GM20000 (cell line): ENCODE measurements at places on chromosomes 7 and 10.

DNA sequence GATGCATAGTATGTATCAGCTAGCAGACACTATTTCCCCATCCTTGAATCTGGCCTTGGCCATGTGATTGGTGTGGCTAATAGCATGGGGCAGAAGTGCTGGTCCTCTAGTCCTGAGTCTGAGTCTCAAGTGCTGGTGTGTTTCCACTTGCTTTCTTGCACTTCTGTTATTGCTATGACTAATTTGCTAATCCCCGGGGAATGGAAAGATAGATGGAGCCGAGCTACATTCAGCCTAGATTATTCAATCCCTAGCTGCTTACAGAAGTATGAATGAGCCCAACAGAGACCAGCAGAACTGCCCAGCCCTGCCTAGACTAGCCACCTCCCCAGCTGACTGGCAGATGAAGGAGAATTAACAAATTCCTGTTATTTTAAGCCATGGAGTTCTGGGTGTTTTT, 53.2 kb upstream of the SYPL1 start:
- DNase-seq: no peak

DNA sequence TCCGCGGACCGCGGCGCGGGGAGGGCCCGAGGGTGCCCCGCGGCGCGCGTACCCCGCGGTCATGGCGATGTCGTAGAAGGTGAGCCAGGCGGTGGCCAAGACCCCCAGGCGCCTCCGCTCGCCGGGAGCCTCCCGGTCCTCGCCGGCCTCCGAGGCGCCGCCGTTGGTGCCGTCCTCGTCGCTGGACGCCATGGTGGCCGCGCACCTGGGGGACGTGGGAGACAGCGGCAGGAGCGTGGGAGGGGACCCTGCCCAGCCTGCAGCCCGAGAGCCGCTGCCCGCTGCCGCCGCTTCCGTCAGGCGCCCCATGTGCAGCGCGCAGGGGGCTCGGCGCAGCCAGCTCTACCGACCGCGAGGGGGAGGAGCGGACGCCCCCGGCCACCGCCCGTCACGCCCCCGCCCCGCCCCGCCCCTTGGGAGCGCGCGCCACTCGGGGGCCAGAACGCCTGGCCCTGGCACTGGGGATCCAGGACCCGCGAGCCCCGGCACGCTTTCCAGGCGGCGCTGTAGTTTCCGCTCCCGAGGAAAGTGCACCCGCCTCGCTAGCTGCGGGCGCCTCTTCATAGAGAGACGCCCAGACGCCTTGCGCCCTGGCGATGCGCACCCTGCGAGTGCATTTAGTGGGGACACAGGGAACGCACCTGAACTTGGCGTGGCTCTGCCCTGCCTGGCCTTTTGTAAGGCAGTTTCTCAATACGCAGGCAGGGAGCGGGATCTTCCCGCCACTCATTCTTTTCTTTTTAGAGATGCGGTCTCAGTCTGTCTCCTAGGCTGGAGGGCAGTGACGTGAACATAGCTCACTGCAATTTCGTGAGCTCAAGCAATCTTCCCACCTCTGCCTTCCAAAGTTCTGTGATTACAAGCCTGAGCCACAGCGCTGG, at the start of gene HACD1:
Gene HACD1 (minus strand): TSS at position 344 of the 881 bp plus-strand sequence. CDS start 35 bp downstream, at position 309.
- DNase-seq: peak; percentile 81

GRCh38 chr7:2435146-2435545, 31.7 kb downstream of the CHST12 start:
- DNase-seq: no peak

DNA sequence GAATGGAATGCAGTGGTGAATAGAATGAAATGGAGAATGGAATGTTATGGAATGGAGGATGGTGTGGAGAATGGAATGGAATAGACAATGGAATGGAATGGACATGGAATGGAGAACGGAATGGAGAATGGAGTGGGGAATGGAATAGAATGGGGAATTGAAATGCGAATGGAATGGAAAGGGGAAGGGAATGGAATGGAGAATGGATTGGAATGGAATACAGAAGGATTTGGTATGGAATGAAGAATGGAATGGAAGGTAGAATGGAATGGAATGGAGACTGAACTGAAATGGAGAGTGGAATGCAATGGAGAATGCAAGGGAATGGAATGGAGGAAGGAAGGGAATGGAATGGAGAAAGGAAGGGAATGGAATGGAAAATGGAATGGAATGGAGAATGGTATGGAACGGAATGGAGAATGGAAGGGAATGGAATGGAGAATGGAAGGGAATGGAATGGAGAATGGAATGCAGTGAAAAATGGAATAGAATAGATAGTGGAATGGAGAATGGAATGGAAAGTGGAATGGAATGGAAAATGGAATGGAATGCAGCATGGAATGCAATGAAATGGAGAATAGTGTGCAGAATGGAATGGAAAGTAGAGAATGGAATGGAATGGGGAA, 94.8 kb downstream of the NSUN6 start:
- DNase-seq: no peak

GRCh38 chr7:48074204-48074654, 14.8 kb upstream of the UPP1 start:
- DNase-seq: no peak

DNA sequence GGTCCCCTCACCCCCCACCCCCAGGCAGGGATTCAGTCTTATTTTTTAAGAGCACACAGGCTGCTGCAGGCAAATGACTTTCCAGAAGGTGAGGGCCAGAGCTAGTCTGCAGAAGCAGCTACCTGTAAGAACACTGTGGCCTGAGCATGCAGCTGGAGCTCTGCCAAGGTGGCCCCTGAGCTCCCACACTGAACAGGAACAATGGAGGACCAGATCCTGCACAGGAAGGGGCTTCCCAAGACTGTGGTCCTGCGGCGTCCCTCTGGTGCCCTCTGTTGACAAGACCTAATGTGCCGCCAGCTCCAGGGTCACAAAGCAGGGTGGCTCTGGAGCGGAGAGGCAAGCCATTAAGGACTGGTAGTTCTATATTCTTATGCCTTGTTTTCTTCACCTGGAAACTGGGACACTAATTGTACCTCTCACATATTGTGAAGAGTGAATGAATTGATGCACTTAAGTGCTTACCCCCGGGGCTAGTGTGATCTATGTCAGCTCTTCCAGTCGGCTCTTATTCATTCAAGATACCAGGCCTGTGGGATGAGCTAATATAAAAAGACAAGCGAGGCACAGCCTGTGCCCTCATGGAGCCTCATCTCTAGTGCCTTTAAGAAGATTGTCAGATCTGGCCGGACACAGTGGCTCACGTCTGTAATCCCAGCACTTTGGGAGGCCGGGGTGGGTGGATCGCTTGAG, 8.0 kb upstream of the BEND7 start:
- peak; percentile 66 for DNase-seq

- DNase-seq: peak; percentile 15
Observed at GRCh38 chr7:87933605-87933952, 472 bp upstream of the ADAM22 start.

DNA sequence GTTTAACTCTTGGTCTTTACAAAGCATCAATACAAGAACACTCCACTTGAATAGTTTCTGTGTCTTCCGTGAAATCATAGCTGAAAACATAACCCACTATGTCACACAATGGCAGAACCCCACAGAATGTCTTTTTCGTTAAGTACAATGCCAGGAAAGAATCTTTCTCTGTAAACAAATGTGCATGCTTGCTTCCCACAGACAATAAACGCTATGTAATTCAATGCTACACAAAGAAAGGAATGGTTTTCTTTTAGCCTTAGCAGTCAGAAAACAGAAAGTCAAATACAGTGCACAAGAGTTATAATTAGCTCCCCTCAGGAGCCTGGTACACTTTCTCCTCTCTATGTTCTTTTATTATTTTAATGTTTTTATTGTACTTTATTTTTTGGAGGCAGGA, 186.1 kb downstream of the SRPK2 start:
- DNase-seq: no peak

- DNase-seq: no peak
Observed at GRCh38 chr10:46223064-46223480, 63.7 kb upstream of the ANTXRL start.

DNA sequence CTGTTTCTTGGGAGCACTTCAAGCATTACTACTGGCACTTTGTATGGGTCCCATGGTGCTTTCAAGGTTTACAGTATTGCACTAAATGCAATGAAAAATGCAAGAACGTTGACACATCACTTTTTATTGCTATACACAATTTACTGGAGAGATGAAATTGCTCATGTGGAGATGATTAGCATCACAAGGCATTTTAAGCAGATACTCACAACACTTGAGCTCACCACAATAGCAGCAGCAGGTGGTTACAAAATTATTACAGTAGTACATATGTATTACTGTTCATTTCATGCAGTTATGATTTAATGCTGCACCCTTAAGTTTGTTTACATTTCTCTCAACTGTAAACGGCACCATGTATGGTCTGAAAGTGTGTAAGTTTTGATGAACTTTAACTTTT, 537.7 kb downstream of the GRM8 start:
- DNase-seq: no peak

GRCh38 chr10:12774204-12774894, 227.2 kb downstream of the CCDC3 start:
- no peak for DNase-seq

- no peak for DNase-seq
Observed at GRCh38 chr7:1943933-1944618, 274.0 kb downstream of the ELFN1 start.

GRCh38 chr10:33414841-33415240, 80.4 kb upstream of the NRP1 start:
- DNase-seq: no peak

GRCh38 chr7:43302211-43302711, 189.8 kb downstream of the HECW1 start:
- DNase-seq: no peak

DNA sequence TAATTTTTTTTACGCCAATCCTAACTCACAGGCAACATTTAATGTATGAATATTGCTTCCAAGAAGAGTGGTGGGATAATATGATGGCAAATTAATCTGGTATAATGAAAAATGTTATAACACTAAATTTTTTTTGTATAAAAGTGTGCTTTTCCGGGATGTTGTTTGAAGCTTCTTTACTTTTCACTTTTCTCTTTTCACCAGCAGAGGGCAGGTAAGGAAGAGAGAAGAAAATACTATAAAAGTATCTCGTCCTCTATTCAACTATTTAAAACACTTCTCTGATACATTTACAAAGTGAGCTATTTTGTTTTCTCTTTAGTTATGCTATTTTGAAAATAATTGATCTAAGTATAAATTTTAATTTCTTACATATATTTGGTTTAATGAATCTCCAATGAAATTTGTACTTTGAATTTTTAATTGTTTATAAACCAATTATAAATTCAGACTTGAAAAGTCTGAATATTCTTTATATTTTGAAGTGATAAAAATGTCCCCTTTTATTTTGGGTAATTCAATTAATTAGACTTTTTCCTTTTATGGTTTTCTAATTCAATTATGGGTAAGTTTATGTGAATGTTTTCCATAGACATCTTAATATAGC, 20.7 kb upstream of the CFTR start:
- no peak for DNase-seq

DNA sequence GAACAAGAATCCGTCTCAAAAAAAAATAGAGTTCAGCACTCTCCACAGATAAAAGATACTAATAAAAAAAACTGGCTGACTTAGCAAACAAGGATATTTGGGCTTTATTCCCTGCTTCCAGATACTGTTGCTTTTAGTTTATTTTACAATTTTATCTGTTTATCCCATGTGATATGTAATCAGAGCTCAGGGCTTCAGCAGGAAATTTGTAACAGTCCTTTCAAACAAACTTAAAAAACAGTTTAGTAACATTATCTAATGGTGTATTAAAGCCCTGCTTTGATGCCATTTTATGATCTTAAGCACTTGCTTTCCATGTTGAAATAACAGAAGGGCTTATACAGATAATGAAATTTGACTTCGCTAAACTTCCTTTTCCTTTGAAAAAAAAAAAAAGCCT, 28.1 kb downstream of the DCLRE1A start:
- no peak for DNase-seq

GRCh38 chr7:92991190-92991589, 126.6 kb downstream of the SAMD9 start:
- DNase-seq: no peak

DNA sequence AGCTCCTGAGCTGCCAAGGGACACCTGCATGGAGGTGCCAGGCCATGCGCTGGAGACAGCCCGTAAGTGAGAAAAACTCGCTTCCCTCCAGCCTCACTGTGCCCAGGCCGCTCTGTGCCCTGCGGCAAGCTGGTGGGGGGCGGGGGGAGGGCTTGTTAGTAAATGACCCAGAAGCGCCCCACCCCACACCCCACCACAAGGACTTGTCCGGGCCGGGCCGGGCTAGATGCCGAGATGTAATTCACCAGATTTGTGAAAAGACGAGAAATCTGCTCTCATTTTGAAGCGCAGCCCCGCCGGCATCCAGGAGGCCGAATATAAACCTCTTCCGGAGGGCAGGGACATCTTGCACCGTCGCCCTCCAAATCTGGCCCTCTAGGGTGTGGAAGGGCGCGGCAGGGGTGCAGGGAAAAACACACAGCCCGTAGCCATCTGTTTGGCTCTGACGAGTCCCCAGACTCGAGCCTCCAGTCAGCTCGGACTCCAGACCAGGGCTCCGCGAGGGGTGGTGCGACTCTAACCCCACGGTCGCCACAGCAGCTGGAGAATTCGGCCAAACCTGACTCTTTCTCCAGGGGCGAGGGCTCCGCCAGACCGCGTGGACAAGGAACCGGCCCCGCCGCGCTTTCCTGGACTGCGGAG, 14.8 kb downstream of the TLX1 start:
- DNase-seq: peak; percentile 19

- DNase-seq: no peak
Observed at GRCh38 chr7:1678081-1678543, 8.0 kb downstream of the ELFN1 start.

GRCh38 chr10:128763588-128763987, 637.4 kb upstream of the MKI67 start:
- DNase-seq: no peak

DNA sequence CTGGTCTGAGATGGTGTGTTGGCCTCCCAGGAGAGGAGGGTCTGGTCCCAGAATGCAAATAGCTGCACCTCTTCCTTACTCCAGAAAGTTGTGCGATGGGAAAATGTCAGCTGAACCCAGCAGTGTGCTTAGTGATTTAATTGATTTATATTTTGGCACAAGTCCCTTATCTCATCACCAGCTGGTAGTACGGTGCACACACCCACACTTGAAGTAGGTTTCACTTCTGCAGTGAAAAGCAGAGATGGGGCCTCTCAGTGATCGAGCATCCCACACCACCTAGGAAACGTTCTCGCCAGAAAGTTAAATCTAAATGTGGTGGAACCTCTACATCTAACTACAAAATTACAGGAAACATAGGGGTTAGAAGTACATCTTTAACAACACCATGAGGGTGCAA, 80.4 kb downstream of the UBE3C start:
- peak; percentile 58 for DNase-seq
